ENCODE measurements at places on chromosomes 2 and 18.
A peak's percentile ranks its signal among the peaks of the same experiment; 100 is the strongest.

DNA sequence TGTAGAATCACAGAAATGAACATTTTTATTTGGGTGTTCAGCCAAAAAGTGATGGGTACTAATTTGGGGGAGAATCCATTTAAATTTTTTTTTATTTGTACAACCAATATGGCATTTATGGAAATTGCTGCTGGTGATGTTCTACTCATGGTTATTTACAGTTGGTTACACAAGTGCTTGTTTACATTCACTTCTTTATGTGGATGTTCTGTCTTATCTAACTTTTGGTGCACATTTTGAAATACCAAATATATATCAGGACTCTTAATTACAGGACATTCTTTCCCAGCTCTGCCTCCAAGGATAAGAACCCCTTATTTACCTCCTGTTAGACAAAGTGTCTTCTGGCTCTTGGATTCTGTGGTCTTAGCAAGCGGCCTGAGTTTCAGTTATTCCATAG is 35.2 kb downstream of the NEMP2 start:
- DNase-seq = no peak

- no peak for DNase-seq
Observed at GRCh38 chr2:60437080-60437696, 116.3 kb downstream of the BCL11A start.

DNA sequence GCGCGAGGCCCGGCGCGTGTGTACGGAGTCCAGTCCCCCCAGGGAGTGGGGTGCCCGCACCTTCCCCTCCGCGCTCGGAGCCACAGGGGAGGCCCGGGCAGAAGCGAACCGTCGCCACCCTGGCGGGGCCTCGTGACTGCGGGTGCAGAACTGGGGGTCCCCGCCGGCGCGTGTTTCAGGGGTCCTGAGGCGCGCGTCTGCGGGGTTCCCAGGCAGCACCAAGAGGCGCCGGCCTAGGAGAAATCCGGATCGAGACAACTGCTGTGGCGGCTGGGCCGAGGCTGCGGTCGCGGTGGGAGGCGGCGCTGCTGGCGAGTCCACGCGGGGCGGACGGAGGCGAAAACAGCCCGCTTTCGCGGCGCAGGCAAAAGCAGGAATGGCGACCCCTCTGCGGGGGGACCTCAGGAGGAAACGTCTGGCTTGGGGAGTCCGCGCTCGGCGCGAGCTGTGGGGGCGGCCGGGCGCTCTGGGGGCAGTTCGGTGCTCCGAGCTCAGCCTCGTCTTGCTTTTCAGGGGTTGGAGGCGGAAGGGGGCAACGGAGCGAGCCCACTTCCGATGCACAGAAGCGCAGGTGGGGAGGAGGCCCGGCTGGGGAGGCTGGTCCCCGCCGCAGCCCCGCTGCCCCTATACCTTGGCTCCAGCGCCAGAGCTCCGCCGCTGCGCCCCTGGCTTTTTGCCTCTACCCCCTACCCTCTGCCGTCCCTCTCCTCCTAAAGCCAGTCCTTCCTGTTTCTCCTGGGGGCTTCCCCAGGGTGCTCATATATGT is 81.5 kb upstream of the LDLRAD4 start:
- peak; percentile 35 for DNase-seq

- no peak for DNase-seq
Observed at GRCh38 chr2:101958061-101958460, 33.7 kb upstream of the IL1R2 start.

DNA sequence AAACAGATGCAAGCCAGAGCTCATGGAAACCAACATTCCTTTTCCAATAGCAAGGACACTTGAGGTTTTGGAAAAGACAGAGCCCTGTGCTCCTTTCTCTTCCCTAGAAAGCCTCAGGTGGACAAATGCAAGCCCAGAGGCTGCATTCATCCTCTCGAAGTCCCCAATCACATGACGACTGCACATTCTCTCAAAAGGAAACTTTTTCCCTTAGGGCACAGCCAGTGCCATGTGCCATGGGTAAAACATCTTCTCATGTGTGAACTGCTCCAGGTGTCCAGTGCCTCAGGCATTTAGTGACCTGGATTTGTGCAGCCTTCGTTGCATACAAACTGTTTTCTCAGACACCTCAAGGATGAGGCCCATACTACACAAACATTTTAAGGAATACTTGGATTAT is 140.7 kb downstream of the LAMA1 start:
- no peak for DNase-seq
